ENCODE measurements at places on chromosomes 7 and 10.

GRCh38 chr10:50874723-50875122, 10.7 kb downstream of the A1CF start:
- no peak for DNase-seq

GRCh38 chr10:132105302-132105995, 39.7 kb downstream of the JAKMIP3 start:
- no peak for DNase-seq

- DNase-seq, result no peak
Observed at GRCh38 chr7:28747404-28747803, 210.7 kb downstream of the TRIL start.

- no peak for DNase-seq
Observed at GRCh38 chr7:1056785-1057410, 12.6 kb downstream of the GPR146 start.

- no peak for DNase-seq
Observed at GRCh38 chr7:55556031-55556430, 16.3 kb downstream of the VOPP1 start.

- no peak for DNase-seq
Observed at GRCh38 chr7:157834501-157835163, 497.8 kb downstream of the DNAJB6 start.

DNA sequence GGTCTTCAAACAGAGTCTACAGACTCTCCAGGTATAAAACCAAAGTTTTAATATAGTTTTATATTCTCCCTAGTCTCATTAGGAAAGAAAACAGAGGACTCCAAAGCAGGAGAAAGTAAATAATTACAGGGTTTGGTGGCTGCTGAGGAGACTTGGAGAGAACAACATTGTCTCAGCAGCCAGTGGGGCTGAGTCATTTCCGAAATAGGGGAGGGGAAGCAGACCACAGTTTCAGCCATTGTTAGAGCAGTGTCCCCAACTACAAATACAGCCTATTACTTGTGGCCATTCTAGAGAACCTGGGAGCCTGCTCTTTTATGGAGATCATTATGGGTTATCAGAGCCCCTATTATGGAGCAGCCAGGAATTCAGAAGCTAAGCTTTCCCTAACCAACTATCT, 44.2 kb upstream of the A1CF start:
- DNase-seq, result no peak

DNA sequence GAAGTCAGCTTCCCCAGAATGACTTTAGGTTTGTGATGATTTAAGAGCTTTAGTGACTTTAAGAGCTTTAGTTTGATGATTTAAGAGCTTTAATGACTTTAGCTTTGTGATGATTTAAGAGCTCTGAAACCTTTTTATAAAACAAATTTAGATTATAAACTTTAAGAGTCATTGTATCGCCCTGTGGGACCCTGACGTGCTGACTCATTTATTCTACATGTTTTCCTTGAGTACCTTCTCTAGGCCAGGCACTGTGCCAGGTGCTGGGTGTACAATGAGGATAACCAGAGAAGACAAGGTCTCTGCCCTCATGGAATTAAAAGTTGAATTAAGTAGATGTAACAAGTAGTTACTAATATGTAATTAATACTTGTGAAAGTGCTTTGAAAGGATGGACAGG, 45.4 kb downstream of the CNNM1 start:
- no peak for DNase-seq

- DNase-seq, result no peak
Observed at GRCh38 chr7:131517218-131517923, 39.1 kb downstream of the PODXL start.

GRCh38 chr7:104207348-104207730, 474 bp downstream of the ORC5 start:
- DNase-seq, result no peak

DNA sequence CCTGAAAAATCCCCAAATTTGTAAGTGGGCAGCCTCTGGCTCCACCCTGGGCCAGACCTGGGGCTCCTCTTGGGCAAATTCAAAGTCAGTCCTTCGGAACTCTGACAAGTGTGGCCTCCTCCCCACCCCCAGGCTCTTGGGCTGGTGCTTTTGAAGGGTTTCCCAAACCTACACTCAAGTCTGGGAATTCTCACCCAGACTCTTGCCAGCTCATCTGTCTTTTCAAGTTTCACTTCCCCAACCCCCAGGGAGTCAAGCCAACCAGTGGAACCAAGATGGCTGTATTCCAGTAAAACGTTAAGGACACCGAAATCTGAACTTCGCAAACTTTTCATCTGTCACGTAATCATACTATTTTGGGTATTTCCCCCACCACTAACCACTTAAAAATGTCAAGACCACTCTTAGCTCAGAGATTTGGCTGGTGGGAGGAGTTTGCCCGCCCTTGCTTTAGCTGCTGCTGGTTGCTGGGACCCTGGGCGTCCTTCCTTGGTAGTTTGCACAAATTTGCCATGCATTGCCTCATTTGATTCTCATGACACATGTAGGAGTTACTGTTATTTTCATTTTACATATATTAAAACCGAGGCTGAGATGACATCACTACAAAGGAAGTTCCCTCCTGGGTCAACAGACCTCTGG, 1.7 kb upstream of the MYO1G start:
- peak; percentile 64 for DNase-seq

- DNase-seq, result no peak
Observed at GRCh38 chr7:16178585-16178984, 242.8 kb downstream of the CRPPA start.

GRCh38 chr10:10992072-10992471, 25.6 kb upstream of the CELF2 start:
- no peak for DNase-seq

GRCh38 chr7:69732203-69732602, 133.9 kb downstream of the AUTS2 start:
- no peak for DNase-seq

- DNase-seq, result no peak
Observed at GRCh38 chr10:89926736-89927135, 225.3 kb downstream of the KIF20B start.

DNA sequence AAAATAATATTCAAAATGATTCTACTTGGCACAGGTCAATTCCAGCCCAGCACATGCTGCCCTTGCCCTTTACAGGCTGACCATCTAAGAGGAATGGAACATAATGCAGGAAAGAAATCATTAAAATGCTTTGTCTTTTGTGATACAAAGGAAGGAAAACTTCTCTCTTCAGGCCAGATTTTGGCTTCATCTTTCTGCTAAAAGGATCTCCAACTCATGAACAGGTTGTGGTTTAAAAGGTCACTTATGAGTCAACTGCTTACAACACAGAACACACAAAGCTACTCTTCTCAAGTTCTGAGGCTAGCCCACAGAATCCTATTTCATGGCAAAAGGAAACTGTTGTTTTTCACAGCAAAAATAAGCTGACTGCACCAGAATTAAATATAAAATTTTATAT, 197.1 kb downstream of the DOCK4 start:
- DNase-seq, result no peak

GRCh38 chr7:158648787-158649186, 55.8 kb downstream of the NCAPG2 start:
- no peak for DNase-seq

- no peak for DNase-seq
Observed at GRCh38 chr7:150378115-150378852, 846 bp upstream of the ZNF775 start.

DNA sequence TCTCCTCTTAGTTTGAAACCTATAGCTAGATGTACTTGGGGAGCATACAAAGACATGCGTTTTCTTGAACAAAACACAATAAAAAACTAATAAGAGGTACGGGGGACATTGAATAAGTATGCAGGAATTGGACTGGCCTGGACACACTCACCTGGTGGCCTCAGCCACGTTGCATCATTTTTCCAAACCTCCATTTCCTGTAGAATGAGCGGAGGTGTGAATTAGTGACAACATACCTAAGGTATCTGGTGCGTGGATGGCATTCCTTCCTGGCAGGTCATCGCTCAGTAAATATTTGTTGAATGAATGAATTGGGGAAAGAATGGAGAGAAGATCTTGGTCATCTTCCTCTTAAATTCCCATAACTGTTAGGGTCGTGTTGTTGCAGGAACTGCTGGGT, 103.2 kb upstream of the CTBP2 start:
- DNase-seq, result no peak

GRCh38 chr7:7535691-7536090, at the start of gene COL28A1:
Gene COL28A1 (minus strand): TSS chr7:7535873. CDS start chr7:7532875, 2,998 bp downstream.
- no peak for DNase-seq

- DNase-seq, result no peak
Observed at GRCh38 chr10:87508837-87509236, 4.1 kb downstream of the MINPP1 start.

- no peak for DNase-seq
Observed at GRCh38 chr7:140222814-140223213, 46.0 kb upstream of the KDM7A start.

Data from activated naive CD8-positive, alpha-beta T cell treated with anti-CD3 and anti-CD28 coated beads, Interleukin-2, amount 50 U/mL, for 16 hours (primary cell).